ENCODE measurements at places on chromosomes 5 and 9.

DNA sequence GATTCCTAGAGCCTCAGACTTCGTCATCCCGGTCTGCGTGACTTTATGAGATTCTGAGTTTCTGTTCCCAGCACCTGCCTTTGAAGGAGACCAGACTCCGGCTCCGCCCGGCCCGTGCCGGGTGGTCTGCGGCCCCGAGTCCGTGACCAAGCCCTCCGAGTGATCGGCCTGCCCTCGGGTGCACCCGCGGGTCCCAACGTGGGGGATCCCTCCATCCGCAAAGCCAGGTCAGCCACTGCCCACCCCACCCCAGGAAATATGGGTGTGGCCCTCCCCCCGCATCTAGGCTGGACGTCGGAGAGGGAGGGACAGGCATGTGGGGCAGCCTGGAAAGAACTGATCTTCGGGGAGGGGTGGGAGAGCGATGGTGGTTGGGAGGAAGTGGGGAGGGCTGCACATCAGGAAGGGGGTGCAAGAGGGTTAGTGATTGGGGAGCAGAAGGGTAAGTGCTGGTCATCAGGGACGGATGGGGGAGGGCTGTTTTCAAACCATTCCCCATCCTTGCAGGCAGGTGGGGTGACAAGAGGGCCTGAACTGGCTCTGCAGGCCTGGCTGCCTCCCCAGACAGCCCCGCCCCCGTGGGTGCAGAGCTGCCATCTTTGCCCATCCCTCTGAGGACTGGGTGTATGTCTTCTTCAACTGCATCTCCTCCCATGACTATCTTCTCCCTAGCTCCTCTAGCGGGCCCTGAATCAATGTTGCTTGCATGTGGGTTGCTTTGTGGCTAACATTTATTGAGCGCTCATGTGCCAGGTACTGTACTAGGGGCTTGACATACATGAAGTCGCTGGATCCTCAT is 747 bp downstream of the LRSAM1 start:
- DNase-seq = no peak

- DNase-seq = no peak
These were observed 7.3 kb upstream of the OR2V1 start for GRCh38 chr5:181138258-181138657.

- no peak for DNase-seq
These were observed 119.8 kb upstream of the TBC1D2 start for GRCh38 chr9:98375138-98375726.

- no peak for DNase-seq
These were observed 288.5 kb downstream of the OSTF1 start for GRCh38 chr9:75376680-75377254.

GRCh38 chr5:134967607-134968006 is at the start of gene CATSPER3:
CATSPER3 (plus strand) TSS chr5:134967907; CDS start chr5:134967992, 85 bp downstream.
- no peak for DNase-seq

Measured in stimulated activated CD8-positive, alpha-beta memory T cell treated with anti-CD3 and anti-CD28 coated beads, Interleukin-4, amount 100 ng/mL, for 1 hour (primary cell).